ENCODE measurements at places on chromosomes 7 and 10. TPM values are rescaled to one million over a fixed set of nuclear protein-coding genes. Genes with fewer than 3 reads are reported as not detected.
A peak's percentile ranks its signal among the peaks of the same experiment; 100 is the strongest.

GRCh38 chr7:106239406-106239805, 45.4 kb downstream of the NAMPT start:
- DNase-seq, result no peak

Gene ADAM8
- 7.8 TPM for total RNA-seq

- DNase-seq, result no peak
These were observed 49.2 kb downstream of the MKX start for GRCh38 chr10:27696466-27696865.

DNA sequence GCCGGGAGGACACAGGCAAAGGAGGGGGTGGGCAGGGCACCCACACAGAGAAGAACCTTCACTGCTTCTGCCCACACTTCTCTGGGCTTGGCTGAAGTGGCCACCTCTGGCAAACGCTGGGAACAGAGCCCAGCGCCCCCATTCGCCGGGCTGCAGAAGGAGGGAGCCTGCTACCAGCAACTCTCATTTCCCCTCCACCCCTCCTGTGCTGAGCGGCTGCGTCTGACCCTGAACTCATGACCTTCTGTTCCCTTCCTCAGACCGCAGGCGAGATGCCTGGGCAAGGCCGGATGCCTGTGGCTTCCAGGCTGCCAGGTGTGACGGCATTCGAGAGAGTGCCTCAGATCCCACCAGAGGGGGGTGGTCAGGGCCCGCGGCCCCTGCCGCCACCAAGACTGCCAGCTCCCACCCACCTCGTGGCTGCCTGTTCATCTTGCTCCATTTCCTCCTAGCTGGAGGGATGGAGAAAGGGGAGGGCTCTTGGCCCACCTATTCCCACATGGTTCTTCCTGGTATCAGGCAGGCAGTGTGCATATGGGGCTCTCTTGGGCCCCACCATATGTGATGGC, 19.8 kb downstream of the DNAJB12 start:
- DNase-seq, result peak; percentile 99

- peak; percentile 96 for DNase-seq
These were observed 284.4 kb downstream of the IPMK start for GRCh38 chr10:57983281-57983791.

DNA sequence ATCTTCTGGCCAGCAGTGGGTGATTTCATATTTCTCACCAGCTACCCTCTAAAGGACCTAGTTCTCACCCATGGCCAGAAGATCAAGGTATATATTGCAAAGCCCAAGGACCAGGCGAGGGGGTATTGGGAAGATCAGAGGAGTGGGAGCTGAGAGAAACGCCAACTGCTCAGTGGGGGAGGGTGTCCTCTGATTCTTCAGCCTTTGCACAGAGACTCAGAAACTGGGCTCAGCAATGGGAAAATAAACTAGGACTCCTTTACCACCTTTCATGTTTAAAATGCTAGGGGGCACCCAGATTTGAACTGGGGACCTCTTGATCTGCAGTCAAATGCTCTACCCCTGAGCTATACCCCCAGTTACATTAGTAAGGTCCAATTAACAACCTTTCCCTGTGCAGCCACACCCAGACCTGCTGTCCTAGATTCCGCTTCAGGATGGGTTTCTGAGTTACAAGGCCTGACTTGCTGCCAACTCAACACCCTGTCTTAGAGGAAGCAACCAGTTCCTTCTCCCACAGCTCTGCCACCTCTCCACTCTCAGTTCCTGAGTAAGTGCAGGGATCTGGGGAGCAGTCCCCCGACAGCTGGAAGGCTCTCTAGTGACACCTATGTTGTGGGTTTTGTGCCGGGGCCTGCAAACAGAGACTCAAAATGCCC, 93.5 kb downstream of the ZNF783 start:
- DNase-seq, result peak; percentile 2

- peak; percentile 9 for DNase-seq
These were observed 37.4 kb downstream of the DNAJC9 start for GRCh38 chr10:73209705-73210104.

Gene CACNB2
- 1.3 TPM for total RNA-seq

- DNase-seq, result no peak
These were observed 103.8 kb downstream of the OR13A1 start for GRCh38 chr10:45211576-45211975.

DNA sequence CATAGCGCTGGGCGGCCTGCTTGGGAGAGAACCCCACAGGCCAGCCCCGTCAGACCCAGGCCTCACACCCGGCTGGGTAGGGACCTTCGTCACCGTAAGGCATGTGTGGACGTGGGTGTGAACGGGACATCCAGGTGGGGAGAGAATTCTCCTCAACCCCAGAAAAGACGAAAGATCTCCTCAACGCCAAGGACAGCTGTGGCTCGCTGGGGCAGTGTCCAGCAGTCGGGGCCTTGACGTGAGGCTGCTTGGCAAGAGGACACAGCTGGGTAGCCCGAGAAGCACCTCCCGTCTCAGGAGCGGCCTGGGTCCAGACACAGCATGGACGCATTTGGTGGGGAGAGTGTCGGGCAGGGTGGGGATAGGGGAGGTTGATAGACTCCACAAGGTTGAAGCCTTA, 1.2 kb upstream of the SLIT1 start:
- no peak for DNase-seq

Gene FGFR2
- 0.86 TPM for total RNA-seq

- no peak for DNase-seq
These were observed 88.9 kb downstream of the CABCOCO1 start for GRCh38 chr10:61751599-61751998.

Gene TFEC
- total RNA-seq, result not detected

DNA sequence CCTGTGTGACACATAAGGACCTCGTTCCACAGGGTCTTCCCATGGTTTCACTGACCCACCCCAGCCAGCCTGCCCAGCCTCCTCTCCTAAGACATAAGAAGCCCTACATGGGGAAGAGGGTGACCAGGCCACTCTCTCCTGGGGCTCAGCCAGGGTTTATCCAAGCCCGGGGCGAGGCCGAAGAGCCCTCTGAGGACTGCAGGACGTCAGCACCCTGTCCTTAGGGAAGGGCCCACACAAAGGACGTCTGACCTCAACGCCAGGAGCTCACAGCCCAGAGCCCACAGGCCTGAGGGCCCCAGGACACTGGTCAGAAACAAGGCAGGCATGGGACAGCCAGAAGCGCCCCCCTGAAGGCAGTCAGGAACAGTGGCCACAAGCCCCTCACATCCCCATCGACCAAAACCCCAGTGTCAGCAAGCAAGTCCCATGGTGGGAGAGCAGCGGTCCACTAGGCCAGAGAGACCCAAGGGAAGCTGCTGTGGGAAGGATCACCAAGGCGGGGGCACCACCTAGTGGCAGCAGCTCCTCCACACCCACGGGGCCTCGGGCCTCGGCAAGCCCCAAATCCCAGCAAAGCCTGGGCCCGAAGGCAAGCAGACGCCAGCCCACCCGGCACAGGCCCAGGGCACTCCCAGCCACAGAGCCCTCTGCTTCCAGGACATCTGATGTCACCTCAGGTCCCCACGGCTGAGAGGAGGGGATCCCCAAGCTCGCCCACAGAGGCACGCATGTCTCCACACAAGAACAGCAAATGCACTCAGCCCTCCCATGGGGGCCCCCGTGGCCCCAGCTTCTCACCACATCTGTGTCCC, 23.4 kb downstream of the MAD1L1 start:
- peak; percentile 79 for DNase-seq

DNA sequence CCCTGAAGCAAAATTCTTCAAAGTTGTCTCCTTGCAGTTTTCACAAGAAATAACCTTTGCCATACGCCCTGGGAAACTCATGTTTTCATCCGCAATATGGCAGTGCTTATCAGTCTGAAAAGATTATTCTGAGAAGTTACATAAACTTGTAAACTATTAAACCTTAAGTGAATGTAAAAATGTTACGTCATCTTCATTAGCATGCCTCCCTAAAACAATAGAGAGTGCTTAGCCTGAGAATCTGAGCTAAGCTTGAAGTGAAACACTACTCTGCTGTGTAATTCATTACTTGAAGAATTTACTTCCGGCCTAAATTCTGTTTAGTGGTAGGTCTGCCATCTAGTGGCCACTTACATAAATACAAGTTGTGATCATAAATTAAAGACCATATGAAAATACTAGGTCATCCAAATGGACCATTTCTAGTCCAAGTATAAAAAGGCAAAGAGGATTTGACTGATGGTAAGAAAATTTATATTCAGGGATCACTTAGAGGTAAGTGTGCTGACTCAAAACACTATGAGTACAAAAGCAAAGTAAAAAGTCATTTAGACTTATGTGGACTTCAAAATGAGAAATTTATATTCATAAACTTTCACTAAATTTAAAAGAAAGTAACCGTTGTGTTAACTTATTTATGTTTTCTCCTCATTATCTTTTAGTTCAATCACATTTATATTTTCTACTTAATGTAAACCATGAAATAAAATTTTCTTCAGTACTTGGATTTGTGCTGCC, 745.1 kb upstream of the LRRTM3 start:
- peak; percentile 62 for DNase-seq

Gene SPDYE9
- not detected for total RNA-seq

- peak; percentile 89 for DNase-seq
These were observed 15.3 kb upstream of the RSU1 start for GRCh38 chr10:16832351-16833080.

Gene HERPUD2
- 30.7 TPM for total RNA-seq

Gene PAX4
- total RNA-seq, result not detected

- DNase-seq, result peak; percentile 11
These were observed 56.0 kb upstream of the TNKS2 start for GRCh38 chr10:91742229-91742628.

Gene FANK1
- 2.9 TPM for total RNA-seq

Gene PPP1R9A
- total RNA-seq, result under 0.01 TPM

DNA sequence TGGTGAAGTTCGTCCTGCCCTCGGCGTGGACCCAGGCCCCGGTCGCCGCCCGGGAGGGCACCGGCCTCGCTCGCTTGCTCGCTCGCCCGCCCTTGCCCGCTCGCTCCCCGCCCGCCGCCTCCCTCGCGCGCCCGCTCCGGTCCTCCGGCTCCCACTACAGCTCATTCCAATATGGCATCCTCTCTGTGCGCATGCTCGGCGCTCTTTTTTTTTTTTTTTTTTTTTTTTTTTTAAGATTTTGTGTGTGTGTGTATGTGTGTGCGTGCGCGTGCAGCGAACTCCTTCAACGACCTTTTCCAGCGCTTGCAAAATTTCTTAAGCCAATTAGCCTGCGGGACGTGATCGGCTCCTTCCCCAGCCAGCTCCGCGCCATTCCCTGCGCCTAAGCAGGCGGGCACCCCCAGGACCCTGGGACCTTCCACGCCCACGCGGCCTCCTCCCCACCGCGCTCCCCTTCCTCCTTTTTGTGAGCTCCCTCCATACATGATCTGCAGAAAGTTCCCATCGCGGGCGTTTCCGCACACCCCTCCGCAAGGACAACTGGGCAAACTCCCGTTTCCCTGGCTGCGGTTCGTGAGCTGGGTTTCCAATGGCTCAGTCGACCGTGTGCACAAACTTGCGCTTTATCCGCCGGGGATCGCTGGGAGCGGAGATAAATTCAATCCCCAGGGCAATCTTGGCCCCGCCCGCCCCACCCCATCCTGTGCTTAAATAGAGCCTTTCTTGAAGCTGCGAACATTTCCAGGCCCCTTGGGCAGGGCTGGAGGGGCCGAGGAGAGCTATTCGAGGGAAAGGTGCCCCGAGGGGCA, at the start of gene SFMBT2:
Gene SFMBT2, minus strand, starts transcription at position 173 of the 809 bp plus-strand sequence. CDS start 29,136 bp downstream, outside the sequence.
- DNase-seq, result peak; percentile 70

DNA sequence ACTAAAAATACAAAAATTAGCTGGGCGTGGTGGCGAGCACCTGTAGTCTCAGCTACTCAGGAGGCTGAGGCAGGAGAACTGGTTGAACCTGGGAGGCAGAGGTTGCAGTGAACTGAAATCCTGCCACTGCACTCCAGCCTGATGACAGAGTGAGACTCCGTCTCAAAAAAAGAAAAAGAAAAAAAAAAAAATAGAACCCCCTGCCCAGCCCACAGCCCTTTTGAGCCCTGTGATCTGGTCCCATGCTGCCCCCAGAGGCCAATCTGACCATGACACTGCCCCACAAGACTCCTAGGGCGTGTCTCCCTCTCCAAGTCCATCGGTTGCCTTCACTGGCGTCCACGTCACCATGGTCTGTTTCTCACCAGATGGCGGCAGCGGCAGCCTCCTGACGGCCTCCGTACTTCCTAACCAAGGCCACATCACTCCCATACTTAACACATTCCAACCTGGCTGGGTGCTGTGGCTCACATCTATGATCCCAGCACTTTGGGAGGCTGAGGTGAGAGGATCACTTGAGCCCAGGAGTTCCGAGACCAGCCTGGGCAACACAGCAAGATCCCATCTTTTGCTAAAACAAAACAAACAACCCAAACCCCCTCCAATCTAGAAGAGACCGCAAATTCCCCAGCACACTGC, 18.0 kb downstream of the STX1A start:
- DNase-seq, result peak; percentile 77

Gene TFR2
- total RNA-seq, result 0.43 TPM

DNA sequence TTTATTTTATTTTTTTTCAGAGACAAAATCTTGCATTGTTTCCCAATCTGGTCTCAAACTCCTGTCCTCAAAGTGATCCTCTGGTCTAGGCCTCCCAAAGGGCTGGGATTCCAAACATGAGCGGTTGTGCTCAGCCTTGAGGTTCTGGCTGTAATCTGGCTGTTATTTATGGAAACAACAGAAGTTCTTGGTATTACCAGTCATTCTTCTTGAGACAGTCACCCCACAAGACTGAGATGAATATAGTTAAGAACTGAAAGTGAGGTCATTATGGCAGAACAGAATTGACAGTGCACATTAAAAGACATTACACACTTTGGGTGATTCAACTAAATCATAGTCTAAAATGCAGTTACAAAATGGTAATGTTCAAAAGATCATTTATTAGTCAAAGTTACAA, 719.5 kb downstream of the ZWINT start:
- no peak for DNase-seq

GRCh38 chr10:58867683-58868082, 308.8 kb upstream of the PHYHIPL start:
- DNase-seq, result no peak

DNA sequence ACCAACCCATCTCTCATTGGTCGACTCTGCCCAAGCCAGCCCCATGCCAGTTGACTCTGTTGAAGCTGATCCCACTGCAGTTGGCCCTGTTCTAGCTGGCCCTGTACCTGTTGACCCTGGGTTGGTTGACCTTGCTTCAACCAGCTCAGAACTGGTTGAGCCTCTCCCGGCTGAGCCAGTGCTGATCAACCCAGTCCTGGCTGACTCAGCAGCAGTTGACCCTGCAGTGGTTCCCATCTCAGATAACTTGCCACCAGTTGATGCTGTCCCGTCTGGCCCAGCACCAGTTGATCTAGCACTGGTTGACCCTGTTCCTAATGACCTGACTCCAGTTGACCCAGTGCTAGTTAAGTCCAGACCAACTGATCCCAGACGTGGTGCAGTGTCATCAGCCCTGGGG, 7.4 kb downstream of the PPRC1 start:
- DNase-seq, result no peak

Gene TMEM60
- 30.2 TPM for total RNA-seq

- DNase-seq, result no peak
These were observed 69.7 kb downstream of the CYP51A1 start for GRCh38 chr7:92064438-92065029.

GRCh38 chr10:24568042-24568441, 155.6 kb downstream of the ARHGAP21 start:
- no peak for DNase-seq

DNA sequence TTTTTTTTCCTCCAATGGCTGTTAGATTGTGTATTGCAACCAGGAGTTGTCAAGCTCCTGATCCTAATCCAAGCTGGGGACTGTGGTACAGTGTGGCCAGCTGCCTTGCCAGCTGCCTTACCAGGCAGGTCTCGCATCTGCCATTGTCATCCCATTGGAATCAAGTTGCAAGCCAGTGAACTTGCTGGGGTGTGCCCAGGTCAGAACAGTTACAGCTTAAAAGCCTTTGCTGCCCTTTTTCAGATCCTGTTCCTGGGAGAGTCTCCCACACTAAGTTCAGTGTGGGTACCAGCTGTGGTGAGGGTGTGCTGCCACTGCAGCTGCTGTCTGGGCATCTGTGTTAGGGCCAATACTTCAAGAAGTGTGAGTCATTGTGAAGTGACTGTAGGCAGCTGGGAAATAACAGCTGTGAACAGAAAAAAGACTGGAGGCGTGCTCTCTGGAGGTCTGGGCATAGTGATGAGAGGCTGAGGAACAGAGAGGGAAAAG, 72.8 kb downstream of the CCNY start:
- peak; percentile 88 for DNase-seq

Data from fibroblast of villous mesenchyme (primary cell).